Fibroblast of skin of scalp (primary cell): ENCODE measurements at places on chromosomes 1 and 21.

DNA sequence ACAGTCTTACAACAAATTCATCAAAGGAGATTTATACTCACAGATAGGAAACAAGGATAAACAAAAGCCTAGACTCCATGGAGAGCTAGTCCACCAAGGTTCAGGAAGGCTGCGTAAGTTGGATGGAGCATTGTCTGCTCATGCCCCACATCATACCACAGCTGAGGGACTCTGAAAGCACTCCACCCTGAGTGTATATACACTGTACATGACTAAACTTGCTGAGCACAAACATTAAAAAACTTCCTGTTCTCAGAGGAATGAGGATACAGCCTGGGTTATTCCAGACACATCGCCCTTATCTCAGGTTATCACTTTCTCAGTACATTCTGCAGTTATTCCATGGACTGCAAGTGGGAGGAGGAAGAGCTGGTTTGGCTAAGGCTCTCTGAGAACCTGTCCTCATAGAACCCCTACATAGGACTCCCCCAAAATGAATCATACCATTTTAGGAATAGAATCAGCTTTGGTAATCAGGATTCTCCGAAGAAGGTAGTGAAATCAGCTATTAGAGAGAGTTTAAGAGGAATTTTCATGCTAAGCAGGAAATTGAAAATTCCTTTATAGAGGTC is 58.0 kb upstream of the PRMT6 start:
- DNase-seq = no peak

DNA sequence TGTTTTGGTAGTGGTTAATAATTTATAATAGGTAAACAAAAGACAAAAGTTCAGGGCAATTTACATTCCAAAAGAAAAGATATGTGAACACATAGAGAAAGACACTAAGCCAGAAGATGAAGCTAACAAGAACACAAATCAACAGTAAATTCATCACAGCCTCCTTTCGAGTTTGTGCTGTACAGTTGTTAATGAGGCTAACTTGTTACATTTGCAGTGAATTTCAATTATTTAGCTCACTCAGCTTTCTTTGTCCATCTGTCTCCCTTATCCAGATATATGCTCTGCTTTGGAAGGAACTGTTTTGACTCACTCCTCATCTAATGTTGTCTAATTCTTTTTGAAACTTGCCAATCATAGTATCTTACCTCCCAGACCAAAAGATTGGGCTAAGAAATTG is 423.3 kb upstream of the OLFM3 start:
- no peak for DNase-seq

DNA sequence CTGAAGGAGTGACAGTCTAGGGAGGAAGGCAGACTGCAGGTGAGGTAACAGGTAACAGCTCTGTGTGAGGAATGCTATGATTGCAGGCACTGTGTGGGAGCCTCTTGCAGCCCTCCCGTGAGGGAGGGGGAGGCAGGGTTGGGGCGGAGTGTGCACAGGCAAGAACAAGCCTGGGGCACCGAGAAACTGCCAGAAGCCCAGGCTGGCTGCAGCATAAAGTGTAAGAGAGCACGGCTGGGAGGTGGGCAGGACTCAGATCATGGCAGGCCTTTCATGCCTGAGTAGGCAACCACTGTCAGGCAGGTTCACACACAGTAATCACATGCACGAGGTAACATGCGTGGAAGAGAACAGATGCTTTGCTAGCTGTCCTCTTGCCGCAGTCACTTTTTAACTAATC is 11.3 kb upstream of the RHEX start:
- DNase-seq = no peak

- DNase-seq = peak; percentile 40
These were observed 42.6 kb downstream of the C1orf198 start for GRCh38 chr1:230825761-230826160.

DNA sequence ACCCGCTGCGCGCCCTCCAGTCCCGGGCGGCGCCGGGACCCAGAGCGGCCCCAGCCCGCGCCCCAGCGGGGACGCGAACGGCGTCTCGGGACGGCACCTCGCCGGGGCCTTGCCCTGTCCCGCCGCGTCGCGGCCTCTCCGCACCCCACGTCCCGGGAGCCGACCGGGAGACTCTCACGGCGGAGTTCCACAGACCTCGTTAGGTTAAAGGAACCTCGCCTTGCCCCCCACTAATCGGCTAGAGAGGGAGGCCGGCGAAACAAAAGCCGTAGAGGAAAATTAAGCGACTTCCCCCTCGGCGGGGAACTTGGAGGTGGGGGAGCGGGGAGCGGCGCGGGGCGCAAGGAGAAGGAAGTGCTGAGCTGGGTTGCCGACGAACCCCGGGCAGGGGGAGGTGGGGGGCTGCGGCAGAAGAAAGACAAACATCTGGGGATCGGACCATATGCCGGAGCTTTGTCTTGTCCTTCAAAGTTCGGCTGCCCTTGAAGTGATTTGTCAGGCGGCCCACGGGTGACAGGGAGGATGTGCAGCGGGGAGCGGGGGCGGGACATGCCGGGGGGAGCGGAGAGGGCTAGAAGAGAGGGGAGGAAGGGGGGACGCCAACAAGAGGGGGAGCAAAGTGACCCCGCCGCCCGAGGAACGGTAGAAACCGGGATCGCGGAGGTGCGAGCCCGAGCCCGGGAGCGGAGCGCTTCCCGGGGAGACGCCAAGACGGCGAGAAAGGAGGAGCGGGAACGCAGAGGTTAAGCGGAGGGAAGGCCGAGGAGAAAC is 120.0 kb upstream of the RRP15 start:
- DNase-seq = no peak

DNA sequence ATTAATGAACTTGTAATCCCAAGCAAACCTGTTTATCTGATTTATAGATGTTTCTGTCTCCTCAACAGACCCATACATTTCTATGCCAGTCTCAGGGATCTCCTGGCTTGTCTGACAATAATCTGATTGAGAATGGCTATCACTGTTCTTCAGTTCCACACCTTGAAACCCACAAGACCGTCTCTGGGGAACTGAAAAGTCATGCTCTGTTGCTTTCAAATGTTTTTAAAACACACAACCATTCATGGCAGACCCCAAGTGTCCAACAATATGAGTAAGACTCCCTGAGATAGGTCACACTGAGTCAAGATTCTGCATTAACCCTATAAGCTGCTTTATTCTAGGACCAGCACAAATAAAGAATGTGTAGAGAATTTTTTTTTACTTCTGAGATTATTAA is 611.2 kb upstream of the PLXNA2 start:
- no peak for DNase-seq

GRCh38 chr21:42299324-42300044 is 15.7 kb downstream of the TFF3 start:
- no peak for DNase-seq

DNA sequence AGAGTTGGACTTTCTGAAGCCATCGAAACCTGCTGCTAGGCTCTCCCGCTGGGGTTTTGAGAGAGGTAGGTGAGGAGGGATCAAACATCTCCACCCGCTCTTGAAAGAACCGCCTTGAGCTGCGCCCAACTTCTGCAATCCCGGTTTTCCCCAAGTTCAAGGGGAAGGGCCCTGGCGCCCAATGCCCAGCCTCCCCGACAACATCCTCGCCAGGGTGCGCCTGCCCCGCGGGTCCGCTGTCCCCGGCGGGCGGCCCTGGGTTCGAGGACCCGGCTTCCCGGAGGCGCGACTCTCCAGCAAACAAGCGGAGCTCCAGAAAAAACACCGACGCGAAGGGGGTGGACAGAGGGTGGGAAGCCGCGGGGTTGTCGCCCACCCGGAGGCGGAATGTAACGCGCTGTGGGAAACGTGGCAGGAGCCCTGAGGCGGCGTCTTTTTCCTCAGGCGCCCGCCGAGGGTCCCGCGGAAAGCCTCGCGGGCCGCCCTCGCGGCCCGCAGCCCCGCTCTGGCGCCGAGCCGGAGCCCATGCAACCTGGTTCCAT is 607 bp downstream of the BTG3 start:
- peak; percentile 38 for DNase-seq

DNA sequence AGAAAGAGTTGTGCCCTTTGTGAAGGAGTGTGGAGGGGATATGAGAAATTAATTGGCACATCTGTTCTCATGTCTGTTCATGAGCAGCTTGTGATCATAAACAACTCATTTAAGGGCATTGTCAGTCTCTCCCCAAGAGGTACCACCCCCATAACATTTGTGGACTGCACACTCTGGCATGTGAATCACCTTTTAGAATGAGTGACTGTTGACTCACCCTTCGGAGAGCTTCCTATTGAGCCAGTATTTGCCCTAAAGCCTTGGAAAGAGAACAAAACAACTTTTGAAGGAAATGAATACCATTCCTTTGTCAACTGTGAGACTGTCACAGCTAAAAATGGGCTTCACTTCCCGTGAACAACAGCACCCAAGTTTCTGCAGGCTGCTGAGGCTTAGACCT is 27.5 kb upstream of the MYSM1 start:
- DNase-seq = peak; percentile 82

- DNase-seq = no peak
These were observed 119.1 kb upstream of the GRIK3 start for GRCh38 chr1:37153116-37154100.

DNA sequence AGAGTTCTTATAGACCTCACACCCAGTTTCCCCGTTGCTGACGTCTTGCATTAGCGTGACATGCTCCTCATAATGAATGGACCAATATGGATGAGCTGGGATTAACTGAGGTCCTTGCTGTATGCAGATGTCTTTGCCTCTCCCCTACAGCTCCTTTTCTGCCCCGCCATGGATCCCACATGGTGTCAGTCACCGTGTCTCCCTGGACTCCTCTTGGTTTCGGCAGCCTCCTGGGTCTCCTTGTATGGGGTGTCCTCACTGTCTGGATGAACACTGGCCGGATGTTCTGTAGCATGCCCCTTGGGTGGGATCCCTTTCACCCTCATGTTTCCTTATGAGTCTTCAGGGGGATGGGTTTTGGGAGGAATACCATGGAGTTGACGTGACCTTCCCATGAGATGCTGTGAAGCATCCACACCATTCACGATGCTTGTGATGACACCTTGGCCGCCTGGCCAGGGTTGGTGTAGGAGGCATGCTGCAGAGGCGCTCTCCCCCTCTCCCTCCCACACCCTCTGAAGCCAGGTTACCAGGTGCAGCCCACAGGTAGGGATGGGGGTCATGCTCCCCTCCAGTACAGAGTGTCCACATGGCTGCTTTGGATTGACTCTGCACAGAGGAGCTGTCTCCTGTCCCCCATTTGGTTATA is 4.4 kb downstream of the GJC2 start:
- DNase-seq = no peak

DNA sequence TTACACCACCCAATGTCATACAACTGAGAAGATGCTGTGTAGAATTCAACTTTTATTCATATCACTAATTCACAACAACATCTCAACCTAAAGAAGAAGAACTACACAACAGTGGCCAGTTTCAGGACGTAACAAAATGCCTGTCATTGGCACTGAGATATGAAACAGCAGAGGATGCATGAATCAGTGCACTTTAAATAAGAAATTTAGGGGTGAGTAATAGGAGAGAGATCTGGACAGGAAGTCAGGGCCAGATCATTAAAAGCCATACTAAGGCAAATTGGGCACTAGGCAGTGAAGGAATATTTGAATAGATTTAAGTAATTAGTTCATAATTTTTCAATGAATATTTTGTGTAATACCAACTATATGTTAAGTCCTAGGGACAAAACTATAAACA is 510.5 kb downstream of the PLPP3 start:
- peak; percentile 55 for DNase-seq

- DNase-seq = peak; percentile 32
These were observed 207.1 kb downstream of the NUF2 start for GRCh38 chr1:163528710-163529348.

DNA sequence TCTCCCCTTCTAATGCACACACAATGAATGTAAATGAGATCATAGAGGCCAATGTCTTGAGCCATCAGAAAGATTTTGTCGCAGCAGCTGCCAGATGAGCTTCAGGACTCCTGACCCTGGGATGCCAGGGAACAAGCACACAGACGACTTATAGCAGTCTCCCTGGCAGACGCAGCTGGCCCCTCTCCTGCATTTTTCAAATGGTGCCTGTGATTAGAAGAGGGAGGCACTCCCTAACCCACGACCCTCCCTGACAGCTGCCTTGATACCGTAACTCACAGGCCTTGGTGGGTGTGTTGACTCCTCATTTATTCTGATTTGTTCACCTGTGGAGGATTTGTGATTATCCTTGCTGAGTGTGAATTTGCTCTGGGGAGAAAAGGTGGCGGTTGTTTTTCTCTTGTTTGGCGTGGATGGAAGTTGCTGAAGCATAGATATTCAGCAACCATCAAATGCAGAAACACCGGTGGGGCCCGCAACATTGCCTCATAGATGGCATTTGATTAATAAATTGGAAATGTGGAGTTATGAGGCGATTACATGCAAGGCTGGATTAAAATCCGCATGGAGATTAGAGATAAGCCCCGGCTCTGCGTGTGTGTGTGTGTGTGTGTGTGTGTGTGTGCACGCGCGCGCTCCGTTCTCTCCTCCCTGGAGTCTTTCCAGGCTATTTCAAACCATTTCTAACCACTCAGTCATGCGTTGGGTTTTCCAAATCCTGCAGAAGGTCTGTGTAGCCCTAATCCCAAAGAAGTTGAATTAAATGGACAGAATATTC is 2.1 kb upstream of the RD3 start:
- no peak for DNase-seq

GRCh38 chr1:237444120-237444790 is 402.3 kb downstream of the RYR2 start:
- DNase-seq = no peak

DNA sequence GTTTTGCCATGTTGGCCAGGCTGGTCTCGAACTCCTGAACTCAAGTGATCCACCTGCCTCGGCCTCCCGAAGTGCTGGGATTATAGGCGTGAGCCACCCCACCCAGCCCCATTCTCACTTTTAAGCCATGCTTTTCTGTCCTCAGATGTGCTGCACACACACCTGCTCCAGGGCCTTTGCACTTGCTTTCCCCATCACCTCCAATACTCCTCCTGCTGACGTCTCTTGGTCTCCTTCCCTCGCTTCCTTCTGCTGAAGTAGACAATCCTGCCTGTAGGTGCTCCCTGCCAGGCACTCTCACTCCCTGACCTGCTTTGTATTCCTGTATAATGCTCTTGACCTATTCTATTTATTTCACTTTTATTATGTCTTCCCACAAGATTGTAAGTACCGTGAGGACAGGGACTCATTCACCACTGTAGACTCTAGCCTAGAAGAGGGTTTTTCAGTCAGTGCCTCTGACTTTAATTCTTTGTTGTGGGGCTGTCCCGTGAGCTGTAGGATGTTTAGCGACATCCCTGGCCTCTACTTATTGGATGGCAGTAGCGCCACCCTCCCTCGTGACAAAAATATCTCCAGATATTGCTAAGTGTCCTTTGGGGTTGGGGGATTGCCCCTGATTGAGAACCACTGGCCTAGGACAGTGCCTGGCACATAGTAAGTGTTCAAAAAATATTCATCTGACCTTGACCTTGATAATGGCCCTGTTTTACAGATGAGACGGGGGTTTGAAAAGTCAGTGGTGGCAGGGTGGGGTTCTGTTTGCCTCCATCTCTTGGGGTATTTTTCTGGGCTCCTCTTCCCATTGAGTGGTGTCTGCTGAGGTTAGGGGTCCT is 4.6 kb downstream of the TNFRSF1B start:
- DNase-seq = no peak

- DNase-seq = no peak
These were observed 72.8 kb downstream of the CD2 start for GRCh38 chr1:116826818-116827606.

DNA sequence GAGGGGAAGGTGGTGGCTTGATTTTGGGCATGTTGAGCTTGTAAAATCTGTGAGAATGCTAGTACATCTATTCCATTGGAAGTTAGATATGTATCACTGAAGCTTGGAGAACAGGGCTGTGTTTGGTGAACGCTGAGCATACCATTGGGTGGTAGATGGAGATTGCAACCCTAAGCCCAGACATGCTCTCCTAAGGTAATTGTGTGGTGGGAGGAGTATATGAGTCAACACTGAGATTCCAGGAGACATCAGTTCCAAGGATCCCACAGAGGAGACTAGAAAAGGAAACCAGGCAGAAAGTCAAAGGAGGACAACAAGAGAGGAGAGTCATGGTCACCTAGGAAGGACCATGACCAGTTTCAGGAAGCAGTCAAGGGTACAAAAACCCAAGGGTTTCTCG is 60.4 kb downstream of the KIF21B start:
- DNase-seq = no peak
